ENCODE measurements at places on chromosomes 1 and 21.

- DNase-seq: no peak
Observed at GRCh38 chr1:183814121-183814681, 9.3 kb downstream of the RGL1 start.

GRCh38 chr1:73327998-73328397 lies 870.0 kb downstream of the LRRIQ3 start:
- DNase-seq: no peak

GRCh38 chr1:179038528-179039281 lies 13.0 kb downstream of the FAM20B start:
- no peak for DNase-seq

DNA sequence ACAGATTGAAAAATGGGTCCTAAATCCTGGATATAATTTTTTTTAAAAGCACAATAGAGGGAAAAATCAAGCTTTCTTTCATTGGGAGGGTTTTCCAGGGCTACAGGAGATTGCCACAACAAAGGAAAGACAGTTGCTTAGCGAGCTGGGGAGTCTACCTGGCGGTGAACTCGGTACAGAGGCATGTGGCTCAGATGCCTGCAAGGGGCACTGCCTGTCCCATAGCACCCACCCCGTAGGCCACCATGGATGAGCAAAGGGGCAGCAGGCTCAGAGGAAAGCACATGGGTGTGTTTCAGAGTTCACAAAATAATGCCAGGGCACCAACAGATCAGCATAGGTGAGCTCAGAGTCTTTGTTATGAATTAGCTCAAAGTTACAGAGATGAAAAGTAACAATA lies 79.5 kb downstream of the PCNX2 start:
- DNase-seq: no peak

DNA sequence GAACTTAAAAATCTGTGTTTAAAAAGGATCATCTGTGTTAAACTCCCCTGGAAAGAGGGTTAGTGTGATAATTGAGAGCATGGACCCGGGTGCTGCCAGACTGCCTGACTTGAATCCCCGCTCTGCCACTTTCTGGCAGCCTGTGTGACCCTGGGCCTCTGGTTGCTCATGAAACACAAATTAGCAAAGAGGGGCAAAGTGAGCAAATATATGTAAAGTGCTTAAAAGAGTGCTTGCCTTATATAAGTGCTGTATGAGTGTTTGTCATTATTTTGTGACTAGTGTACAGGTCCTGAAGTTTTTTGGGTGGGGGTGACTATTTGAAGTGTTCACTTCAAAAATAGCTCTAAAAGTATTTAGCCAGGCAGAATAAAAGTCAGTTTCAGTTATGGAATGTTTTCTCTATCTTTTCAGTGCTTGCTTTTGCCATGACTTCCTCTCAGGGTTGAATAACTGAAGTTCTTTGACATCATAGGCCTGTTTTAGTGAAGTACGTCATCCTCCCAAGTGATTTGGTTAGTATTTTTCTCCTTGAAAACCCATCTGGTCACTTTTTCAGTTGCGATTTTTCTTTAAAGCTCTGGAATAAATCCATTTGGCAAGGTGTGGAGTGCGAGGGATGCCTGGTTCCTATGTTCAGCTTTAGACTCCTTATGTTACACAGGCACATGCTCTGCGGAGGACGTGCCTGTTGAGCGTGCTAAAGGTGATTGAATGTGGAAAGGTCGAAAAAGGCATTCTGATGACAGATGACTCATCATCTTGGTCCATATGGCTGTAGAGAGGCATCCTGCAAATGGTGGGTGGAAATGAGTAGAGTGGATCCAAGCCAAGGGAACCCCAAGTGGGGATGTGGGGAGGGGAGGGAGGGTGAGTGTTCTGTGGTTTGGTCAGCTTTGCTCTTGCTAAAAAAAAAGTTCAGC lies 47.8 kb downstream of the AK4 start:
- no peak for DNase-seq

DNA sequence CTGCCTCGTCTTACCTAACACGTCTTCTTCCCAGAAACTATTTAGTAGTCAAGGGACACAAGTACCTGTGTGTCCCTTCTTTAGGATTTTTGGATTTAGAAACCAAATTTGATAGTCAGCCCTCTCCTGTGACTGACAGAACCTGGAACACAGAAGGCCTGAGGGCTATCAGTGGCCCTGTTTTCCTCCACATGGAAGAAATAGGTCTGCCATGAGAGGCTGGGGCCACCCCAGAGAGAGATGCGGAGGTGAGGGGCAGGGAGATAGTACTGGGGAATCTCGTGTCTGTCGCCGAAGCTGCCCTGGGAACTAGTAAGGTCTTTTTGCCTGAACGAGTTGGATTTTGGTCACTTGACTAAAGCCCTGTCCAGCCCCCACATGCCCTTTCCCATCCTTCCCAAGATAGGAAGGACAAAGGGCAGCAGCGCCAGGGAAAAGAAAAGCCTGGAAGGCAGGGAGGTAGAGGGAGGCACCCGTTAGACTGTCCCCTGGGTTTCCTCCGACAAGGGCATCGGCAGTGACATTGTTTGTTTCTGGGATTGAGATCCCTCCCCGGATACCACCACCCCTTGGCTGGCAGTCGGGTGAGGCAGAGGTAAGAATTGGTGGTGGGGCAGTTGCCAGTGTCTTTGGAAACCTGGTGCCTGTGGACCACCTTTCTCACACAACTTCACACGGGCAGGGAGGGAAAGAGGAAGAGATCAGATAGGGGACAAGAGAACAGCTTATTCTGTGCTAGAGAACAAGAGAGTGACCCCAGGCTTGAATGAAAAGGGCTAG lies 19.8 kb downstream of the SMIM12 start:
- DNase-seq: no peak

GRCh38 chr1:92310185-92310597 lies 11.3 kb downstream of the RPAP2 start:
- DNase-seq: peak; percentile 71

DNA sequence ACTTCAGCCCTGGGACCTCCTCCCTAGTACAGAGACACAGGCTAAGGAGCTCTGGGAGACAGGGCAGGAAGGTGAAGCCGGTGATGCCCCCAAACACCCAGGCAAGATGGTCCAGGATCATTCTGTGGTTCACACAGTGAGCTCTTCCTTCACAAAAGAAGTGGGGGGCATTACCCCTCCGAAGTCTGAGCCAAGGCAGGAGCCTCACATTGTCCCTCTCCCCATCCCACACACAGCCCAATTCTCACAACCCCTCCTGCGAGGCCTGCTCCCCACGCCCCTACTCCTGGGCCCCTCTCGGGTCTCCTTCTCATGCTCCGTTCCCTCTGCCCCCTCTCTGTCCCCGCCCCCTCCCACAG lies 10.7 kb downstream of the MEF2D start:
- DNase-seq: no peak

DNA sequence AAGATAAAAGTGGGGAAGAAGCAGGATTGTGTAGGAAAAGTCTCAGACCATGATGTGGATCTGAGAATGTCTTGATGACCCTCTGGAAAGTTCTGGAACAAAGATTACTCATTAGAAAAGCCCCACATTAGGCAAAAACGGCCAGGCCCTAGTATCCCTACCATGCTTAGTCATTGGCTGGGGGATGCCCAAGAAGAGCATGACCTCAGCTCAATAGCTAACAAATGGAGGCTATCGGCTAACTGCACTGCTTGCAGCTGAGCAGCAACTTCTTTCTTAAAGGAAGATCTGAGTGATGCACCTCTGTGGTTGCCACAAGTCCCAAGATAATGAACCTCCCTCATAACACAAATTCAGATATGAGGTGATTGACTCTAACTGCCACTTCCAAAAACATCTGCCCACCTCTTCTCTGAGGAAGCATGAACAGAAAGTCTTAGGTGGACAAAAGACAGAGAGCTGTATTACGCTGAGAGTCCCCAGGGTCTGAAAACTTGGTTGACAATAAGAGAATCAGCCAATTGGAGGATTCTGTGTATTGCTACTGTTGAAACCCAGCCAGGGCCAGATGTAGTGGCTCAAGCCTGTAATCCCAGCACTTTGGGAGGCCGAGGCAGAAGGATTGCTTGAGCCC lies 64.6 kb upstream of the AK4 start:
- no peak for DNase-seq

DNA sequence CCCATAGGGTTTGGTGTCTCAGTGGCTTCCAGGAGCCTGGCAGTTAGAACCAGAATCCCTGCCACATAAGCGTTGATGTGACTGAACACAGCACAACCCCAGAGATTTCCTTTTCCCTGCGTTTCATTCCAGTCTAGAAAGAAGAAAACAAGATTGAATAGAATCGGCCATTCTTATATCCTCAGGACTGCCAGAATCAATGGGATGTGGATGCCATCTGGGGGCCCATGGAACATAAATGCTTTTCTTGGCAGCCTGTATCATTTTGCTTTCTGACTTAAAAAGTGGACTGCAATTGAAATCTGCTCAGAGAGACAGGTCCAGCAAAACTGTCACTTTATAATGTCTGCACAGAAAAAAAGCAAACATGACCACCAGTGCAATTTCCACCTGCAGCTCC lies 80.3 kb downstream of the DISC1 start:
- DNase-seq: no peak

GRCh38 chr21:43902441-43902840 lies 37.4 kb downstream of the AGPAT3 start:
- no peak for DNase-seq

DNA sequence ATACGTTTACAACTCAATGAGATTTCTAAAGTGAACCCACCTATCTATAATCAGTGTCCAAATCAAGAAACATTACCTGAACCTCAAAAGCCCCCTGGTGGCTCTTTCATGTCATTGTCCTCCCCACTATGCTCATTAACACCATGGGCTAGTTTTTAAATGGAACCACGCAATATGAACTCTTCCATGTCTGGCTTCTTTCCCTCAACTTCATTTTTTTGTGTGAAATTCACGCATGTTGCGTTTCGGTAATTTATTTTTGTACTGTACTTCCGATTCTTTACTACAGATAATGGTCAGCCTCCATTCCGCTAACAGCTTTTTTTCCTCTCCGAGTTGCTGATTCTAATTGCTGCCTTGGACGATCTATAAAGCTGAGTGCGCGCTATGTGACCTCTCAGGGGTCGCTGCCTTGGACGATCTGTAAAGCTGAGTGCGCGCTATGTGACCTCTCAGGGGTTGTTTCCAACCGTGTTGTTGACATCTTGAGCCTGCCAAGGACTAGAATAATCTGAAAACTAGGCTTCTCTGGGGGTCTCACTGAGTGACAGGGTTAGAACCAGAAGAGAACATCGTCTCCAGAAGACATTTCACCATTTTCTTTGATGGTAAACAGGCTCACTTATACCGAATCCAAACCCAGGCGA lies 1.1 kb upstream of the CACYBP start:
- peak; percentile 60 for DNase-seq

DNA sequence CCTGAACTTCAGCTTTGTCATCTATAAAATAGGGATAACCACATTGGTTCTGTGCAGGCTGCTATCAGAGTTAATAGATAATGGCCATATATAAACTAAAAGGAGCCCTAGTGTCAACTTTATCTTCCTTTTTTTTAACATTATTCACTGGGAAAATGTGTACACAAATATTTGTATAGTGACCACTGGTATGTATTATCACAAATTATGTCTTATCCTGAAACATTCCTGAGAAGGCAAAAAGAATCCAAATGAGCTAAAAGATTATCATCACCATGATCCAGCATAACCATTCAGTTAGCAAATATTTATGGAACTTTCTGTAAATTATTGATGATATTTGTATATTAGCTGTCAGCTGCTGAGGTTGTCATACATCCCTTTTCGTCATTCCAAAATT lies 16.6 kb downstream of the ANGPTL3 start:
- DNase-seq: no peak

- no peak for DNase-seq
Observed at GRCh38 chr21:18368205-18368604, 35.4 kb downstream of the TMPRSS15 start.

- DNase-seq: no peak
Observed at GRCh38 chr1:234111458-234112142, 207.1 kb downstream of the SLC35F3 start.

DNA sequence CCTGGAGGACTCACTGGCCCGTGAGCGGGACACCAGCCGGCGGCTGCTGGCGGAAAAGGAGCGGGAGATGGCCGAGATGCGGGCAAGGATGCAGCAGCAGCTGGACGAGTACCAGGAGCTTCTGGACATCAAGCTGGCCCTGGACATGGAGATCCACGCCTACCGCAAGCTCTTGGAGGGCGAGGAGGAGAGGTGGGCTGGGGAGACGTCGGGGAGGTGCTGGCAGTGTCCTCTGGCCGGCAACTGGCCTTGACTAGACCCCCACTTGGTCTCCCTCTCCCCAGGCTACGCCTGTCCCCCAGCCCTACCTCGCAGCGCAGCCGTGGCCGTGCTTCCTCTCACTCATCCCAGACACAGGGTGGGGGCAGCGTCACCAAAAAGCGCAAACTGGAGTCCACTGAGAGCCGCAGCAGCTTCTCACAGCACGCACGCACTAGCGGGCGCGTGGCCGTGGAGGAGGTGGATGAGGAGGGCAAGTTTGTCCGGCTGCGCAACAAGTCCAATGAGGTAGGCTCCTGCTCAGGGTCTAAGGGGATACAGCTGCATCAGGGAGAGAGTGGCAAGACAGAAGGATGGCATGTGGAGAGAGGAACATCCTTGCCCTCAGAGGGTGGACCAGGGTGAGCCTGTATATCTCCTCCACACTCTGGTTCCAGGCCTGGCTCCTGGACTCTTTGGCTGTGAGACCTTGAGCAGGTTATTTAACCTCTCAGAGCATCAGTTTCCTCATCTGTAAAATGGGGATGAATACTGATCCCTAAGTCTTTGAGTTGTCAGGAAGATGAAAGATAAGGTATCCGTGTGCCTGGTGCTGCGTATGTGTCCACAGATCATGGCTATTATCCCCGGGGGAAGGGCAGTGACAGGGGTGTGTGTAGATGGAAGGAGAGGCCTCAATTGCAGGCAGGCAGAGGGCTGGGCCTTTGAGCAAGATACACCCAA lies 17.2 kb upstream of the SEMA4A start:
- DNase-seq: no peak

- DNase-seq: no peak
Observed at GRCh38 chr1:62903982-62904855, 120.3 kb downstream of the ATG4C start.

DNA sequence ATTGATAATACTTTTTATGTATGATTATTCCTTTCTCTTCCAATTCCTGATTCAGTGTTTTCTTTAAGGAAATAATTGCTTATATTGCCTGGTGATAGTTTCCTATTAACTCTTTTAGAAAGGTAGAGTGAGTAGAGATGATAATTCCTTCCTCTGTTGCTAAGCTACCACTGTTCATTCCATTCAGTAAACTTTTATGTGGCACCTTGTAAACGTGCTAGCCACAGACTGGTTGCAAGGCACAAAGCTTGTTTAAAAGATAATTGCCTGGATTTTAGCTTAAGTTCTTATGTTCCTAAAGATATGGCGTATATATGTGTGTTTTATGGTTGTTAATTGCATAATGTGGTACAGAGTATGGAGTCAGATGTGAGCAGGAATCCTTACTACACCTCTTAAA lies 3.2 kb downstream of the ZFYVE9 start:
- DNase-seq: no peak

- DNase-seq: no peak
Observed at GRCh38 chr1:78009276-78009675, 4.5 kb downstream of the DNAJB4 start.

Measured in AML-193 (cell line).